ENCODE measurements at places on chromosomes 2 and 18.

DNA sequence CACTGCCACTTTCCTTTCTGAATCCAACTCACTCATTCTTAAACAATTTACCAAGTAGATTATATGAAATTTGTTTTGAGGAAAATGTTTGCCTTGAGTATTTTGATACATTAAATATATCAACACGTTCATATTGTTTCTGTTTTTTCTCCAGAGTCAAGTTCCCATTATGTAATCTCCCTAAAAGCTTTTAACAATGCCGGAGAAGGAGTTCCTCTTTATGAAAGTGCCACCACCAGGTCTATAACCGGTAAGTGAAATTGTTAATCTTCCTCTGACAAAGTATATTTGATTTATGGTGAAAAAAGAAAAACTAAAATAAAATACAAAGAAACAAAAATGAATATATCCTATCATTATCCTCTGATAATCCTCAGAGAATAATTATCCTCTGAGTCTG lies 838.6 kb downstream of the MBD2 start:
- DNase-seq = no peak

DNA sequence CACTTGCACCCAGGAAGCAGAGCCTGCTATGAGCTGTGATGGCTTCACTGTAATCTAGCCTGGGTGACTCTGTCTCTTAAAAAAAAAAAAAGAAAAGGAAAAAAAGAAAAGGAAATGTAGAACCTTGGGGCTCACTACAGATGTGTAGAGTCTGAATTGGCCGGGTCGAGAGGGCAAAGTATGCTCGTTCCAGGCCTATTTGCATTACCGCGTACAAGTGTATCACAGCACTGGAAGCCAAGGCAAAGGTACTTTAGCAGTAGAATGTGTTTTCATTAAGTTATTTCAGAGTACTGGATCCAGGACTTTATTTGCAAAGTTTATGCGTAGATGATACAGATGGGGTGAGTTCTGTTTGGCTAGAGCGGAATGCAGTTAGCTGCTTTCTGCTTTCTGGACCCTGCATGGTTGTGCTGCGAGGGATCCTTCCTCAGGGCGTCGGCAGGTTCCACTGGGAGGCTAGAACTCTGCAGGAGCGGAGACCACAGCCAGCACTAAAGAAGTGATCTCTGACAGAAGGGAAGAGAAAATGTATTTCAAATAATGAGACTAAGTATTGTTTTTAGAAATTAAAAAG lies 51.8 kb downstream of the LDLRAD4 start:
- no peak for DNase-seq

GRCh38 chr2:208062113-208062512 lies 36.8 kb upstream of the PLEKHM3 start:
- DNase-seq = peak; percentile 40

DNA sequence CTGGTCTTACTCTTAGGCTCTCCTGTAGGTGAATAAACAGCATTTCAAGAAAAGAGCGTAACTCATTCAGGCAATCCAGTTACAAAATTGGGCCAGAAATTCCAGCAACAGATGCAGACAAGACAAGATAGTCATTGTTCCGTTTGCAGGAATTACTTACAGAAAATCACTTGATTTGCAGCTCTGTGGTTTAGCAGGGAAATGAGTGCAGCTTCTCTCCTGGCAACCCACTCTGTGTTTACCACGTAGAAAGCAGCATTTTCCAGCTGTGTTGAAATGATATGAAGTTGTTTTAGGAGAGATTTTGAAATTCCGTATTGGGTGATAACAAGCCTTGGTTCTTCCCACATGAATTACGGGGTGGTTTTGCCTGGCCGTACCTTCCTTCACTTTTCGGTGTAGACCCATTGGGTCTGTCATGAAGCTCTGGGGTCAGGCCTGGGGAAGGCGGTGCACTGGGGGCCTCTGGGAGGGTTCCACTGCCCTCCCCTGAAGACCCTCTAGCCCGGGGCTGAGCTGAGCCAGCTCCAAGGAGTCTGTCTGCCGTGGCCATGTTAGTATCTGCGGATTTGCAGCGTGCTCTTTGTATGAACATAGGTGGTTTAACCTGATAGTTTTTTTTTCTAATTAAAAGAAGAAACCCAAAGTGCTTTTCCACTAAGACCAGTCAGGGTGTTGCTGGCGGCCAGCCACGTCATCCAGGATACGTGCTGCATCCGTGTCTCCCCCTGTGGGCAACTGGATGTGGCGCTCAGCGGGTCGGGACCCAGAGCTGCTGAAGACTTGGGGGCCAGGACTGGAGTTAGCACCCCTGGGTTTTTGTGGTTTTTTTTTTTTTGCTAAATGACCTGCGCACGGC lies 58.9 kb upstream of the KCNG2 start:
- DNase-seq = no peak

- DNase-seq = peak; percentile 33
These were observed 3.4 kb downstream of the RAB31 start for GRCh38 chr18:9711361-9712129.

- no peak for DNase-seq
These were observed 83.8 kb downstream of the NPAS2 start for GRCh38 chr2:100903534-100904258.

GRCh38 chr2:200668478-200668877 lies 82.7 kb downstream of the AOX1 start:
- DNase-seq = no peak

DNA sequence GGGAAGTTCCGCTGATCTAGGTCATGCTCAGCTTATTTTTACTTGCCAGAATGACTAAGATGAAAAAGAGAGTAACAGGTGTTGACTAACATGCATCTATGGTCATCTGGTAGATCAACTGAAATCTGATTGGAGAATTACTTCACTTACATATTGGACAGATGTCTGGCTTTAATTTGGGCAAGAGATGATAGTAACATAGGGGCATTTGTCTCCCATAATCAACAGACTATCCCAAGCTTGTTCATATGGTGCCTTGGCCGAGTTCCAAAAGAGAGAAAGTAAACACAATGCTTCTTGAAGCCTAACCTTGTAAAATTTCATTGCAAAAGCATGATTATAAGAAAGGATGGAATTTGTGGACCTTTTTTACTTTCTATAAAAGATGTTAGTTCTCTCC lies 503.7 kb downstream of the ADCYAP1 start:
- no peak for DNase-seq

DNA sequence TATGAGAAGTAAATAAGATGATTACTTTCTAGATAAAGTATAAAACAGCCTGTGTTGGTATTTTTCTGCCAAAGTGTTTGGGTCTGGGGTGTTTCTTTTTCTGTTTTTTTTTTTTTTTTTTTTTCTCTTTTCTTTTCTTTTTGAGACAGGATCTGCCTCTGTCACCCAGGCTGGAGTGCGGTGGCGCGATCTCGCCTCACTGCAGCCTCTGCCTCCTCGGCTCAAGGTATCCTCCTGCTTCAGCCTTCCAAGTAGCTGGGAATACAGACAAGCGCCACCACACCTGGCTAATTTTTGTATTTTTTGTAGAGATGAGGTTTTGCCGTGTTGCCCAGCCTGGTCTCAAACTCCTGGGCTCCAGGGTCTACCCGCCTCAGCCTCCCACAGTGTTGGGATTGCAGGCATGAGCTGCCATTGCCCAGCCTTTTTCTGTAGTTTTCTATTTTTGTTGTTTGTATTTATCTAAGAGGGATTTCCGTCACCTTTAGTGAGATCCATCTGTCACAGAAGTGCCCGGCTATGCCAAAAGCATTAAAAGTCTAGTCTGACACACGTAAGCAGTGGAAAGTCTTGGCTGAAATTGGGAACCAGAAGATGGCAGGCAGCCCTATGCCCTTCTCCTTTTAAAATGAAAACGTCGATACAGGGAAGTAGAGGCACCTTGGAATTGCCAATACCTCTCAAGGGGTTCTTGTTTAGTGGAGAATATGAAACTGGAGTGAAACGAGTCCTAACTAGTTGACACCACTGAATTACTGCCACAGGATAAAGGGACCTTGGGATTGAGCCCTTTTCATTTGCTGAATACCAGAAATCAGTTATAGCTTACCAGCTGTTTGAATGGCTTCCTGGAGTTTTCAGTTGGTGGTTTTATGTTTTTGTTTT lies 14.0 kb downstream of the UGP2 start:
- no peak for DNase-seq

- peak; percentile 79 for DNase-seq
These were observed at the start of gene ABHD1 for GRCh38 chr2:27123302-27124150. TSS of gene ABHD1 (plus strand) at chr2:27123815. CDS start at chr2:27123949, 134 bp downstream.

DNA sequence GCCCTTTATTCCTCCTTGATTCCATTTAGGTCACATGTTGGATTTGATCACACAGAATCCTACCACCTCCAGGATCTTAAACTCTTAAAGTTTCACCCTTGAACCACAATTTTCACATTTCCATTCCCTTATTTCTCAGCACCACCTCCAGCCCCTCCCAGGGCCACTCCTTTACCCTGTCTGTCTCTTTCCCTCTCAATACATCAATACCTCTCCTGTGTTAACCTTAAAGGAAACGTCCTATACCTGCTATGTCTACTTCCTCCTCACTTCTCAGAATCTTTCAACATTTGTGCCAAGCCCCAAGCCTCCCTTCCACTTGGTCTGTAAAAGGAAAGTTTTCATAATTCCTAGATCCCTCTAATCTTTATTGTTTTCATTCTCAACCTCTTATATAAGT lies 158.8 kb downstream of the BAZ2B start:
- DNase-seq = no peak

DNA sequence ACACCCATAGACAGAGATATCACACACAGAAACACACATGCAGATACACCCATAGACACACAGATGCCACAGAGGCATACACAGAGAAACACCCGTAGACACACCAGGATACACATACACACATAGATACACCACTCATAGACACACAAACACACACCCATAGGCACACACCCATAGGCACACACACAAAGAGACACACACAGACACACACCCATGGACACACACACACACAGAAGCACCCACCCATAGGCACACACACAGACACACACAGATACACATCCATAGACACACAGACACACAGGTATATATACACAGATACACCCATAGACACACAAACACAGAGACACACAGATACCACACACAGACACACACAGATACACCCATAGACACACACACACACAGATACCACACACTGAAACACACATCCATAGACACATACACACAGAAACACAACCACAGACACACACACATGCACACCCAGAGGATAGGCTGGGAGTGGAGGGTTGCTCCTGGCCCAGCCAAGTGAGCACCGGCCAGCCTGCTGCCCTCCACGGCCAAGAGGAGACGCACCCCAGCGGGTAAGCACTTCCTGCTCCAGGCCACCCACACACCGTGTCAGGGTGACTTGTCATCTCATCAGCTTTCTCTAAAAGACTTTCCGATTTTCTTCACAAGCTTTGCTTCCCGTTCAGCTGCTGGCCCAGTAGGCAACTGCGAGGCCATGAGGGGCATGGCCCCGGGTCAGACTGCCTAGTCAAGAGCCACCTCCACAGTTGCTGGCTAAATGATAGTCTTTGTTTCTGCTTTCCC lies 14.1 kb upstream of the CNNM3 start:
- peak; percentile 30 for DNase-seq

DNA sequence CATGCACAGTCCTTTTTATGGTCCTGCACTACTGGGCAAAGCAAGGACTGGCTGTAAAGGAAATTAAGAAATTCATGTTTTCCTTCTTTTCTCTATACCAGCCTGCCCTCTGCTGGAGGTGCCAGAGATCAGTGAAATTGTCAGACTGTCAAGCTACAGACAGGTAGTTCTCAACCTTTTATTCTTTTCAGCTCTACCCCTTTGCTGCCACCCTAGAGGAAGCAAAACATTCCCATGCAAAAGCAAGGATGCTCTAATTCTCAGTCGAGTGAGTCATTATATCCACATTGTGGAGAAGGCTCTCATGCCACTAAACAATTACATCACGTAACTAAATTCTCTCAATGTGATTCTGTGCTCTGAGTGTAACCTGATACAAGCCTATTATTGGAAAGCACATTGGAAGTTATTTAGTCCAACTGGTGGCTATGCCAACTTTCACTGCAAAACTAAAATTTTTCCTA lies 25.0 kb upstream of the RAPGEF4 start:
- DNase-seq = peak; percentile 32

DNA sequence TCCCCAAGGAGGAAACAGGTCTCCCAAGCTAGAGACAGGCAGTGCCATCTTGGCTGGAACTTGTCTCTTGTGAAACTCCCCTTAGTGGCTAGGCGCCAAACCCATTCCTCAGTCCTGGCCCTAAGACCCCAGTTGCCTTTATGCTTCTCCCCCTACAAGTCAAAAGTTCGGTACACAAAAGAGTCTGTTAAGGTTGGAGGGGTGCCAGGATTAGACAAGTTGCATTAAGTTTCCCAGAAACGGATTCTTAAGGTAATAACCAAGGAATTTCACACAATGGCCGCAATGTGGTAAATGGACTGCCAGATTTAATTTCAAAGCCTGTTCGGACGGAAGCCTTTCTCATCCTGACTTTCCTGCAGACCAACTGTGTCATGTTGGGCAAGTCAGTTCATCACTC lies 80.7 kb downstream of the CCBE1 start:
- no peak for DNase-seq
